ENCODE measurements at places on chromosomes 11 and 22.

DNA sequence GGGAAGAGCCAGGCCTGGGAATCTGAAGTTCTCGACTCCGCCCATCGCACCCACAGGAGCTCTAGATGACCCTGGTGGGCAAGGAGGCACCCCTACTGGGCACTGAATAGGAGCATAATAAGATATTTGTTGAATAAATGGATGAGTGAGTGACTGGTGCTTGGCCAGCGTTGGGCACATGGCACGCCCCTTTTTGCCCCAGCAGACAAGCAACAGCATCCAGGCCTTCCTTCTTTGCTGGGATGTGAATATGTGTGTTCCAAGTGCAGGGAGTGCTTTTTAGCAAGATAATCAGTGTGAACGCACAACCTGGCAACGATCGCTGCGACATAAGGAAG lies 443 bp upstream of the CELF1 start:
- H3K36me3 ChIP-seq, result no peaks in the 10 kb centered on the region
- DNase-seq, result no peak
- no peak overlapping the region for H3K27ac ChIP-seq
- peaks cover 10% of the 10 kb centered on the region for H3K4me1 ChIP-seq
- H3K27me3 ChIP-seq, result no peaks in the 10 kb centered on the region

GRCh38 chr11:11084337-11084736 lies 226.5 kb upstream of the ZBED5 start:
- H3K4me3 ChIP-seq, result no peak overlapping the region
- no peaks in the 10 kb centered on the region for H3K36me3 ChIP-seq
- no peaks in the 10 kb centered on the region for H3K4me1 ChIP-seq
- DNase-seq, result no peak
- H3K27me3 ChIP-seq, result no peaks in the 10 kb centered on the region

- no peaks in the 10 kb centered on the region for H3K36me3 ChIP-seq
- no peak overlapping the region for H3K27ac ChIP-seq
- H3K4me1 ChIP-seq, result peaks cover 30% of the 10 kb centered on the region
- no peak for DNase-seq
- H3K27me3 ChIP-seq, result no peaks in the 10 kb centered on the region
Observed at GRCh38 chr11:33945481-33946268, 53.8 kb upstream of the LMO2 start.

DNA sequence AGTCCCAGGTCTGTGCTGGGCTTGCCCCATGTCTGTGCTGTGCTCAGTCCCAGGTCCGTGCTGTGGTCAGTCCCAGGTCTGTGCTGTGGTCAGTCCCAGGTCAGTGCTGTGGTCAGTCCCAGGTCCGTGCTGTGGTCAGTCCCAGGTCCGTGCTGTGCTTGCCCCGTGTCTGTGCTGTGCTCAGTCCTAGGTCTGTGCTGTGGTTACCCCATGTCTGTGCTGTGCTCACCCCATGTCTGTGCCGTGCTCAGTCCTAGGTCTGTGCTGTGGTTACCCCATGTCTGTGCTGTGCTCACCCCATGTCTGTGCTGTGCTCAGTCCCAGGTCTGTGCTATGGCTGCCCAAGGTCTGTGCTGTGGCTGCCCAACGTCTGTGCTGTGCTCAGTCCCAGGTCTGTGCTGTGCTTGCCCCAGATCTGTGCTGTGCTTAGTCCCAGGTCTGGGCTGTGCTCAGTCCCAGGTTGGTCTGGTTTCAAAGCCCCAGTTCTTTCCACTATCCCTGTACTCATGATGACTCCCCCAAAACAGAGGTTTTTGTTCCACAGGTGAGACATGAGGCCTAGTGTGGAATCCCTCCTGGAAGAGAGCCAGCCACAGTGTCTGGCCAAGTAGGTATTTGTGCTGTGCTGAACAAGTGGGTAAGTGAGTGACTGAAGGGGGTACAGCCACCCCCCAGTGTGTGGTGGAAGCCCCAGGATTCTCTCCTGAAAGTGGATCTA lies 34.8 kb downstream of the IRAG1 start:
- no peak for DNase-seq
- H3K27ac ChIP-seq, result no peak overlapping the region
- H3K36me3 ChIP-seq, result no peaks in the 10 kb centered on the region
- H3K4me1 ChIP-seq, result peaks cover 30% of the 10 kb centered on the region

- no peaks in the 10 kb centered on the region for H3K4me1 ChIP-seq
- H3K27ac ChIP-seq, result no peak overlapping the region
- no peaks in the 10 kb centered on the region for H3K36me3 ChIP-seq
- no peak overlapping the region for H3K4me3 ChIP-seq
- H3K27me3 ChIP-seq, result no peaks in the 10 kb centered on the region
Observed at GRCh38 chr22:36762687-36763260, 13.1 kb downstream of the IFT27 start.

DNA sequence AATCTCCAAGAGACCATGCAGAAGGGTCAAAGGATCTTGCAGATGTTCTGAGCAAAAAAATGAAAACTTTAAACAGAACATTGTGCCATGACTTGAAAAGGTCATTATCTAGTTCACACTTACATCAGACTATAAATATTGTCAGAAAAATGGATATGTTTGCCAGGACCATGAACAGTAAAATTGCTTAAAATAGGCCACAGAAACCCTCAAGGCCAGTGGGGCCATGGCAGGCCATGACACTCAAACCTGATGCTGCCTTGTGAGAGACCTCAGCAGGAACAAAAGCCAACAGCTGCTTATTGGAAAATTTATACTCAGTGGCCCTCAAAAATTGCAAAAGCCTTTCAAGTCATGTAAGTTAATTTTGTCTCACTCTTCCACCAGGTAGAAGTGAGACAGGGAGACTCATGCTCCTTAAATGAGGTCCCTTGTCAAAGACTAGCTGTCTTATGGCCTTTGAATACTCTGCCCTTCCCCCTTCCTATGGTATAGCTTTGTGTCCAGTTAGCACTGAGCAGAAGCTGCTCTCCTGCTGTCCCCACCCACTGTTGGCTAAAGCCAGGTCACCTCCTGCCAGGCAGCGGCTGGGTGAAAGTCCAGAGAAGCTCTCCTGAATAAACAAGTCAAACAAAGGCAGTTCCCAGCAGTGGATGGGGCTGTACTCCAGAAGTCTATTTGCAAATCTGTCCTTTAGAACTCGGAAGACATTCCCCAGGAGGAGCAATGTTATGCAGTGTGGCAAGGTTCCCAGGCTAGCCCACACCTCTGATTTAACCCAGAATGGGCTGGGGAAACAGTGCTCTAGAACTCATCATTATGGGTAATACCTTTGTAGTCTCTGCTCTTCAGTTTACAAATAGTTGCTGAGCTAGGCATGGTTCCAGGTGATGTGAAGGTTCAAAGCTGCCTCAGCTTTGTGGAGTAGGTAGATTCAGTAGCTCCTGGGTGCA lies 21.4 kb downstream of the ADM start:
- H3K27ac ChIP-seq, result no peak overlapping the region
- no peaks in the 10 kb centered on the region for H3K27me3 ChIP-seq
- H3K4me3 ChIP-seq, result no peak overlapping the region

GRCh38 chr22:36253523-36254490 lies 874 bp downstream of the APOL1 start:
- peak overlapping the region; percentile 80 for H3K27ac ChIP-seq
- no peak for DNase-seq
- peak overlapping the region; percentile 91 for H3K4me3 ChIP-seq
- H3K4me1 ChIP-seq, result peaks cover 46% of the 10 kb centered on the region
- H3K36me3 ChIP-seq, result no peaks in the 10 kb centered on the region

- no peaks in the 10 kb centered on the region for H3K27me3 ChIP-seq
- DNase-seq, result no peak
- H3K36me3 ChIP-seq, result no peaks in the 10 kb centered on the region
- H3K4me3 ChIP-seq, result no peak overlapping the region
Observed at GRCh38 chr11:44824300-44824704, 97.5 kb downstream of the TSPAN18 start.

- DNase-seq, result no peak
- peaks cover 29% of the 10 kb centered on the region for H3K4me1 ChIP-seq
- no peaks in the 10 kb centered on the region for H3K36me3 ChIP-seq
- H3K4me3 ChIP-seq, result no peak overlapping the region
Observed at GRCh38 chr11:128843198-128843785, 23.8 kb downstream of the KCNJ1 start.

DNA sequence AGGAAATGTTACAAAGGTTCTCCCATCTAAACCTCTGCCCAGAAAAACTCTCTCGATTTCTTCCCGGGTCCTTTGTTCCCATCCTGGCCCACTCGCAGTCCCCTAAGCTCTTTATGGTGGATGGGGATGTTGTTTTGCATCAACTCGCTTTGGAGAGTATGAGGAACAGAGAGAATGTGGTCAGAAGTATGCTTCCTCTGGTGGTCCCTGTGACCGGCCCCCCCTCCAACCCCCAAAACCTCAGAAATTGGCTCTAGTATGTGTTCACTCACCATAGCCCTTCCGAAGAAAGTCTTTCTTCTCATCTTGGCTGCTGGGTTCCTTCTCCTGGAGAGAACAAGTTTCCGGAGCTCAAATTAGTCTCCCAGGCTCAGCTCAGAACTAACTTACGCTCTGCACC lies 54.4 kb downstream of the GRAMD1B start:
- H3K27ac ChIP-seq, result no peak overlapping the region
- DNase-seq, result no peak
- no peaks in the 10 kb centered on the region for H3K27me3 ChIP-seq
- H3K36me3 ChIP-seq, result peaks cover 2% of the 10 kb centered on the region
- no peak overlapping the region for H3K4me3 ChIP-seq
- H3K4me1 ChIP-seq, result peaks cover 51% of the 10 kb centered on the region

- H3K27ac ChIP-seq, result no peak overlapping the region
- no peak overlapping the region for H3K4me3 ChIP-seq
- no peaks in the 10 kb centered on the region for H3K4me1 ChIP-seq
- H3K27me3 ChIP-seq, result peaks cover 16% of the 10 kb centered on the region
Observed at GRCh38 chr11:94768602-94769541, 716 bp downstream of the AMOTL1 start.

Data from GM12878 (cell line).